ENCODE measurements at places on chromosomes 3 and 15. TPM values are rescaled to one million over a fixed set of nuclear protein-coding genes. Genes with fewer than 3 reads are reported as not detected.

Gene BMF
- 3.1 TPM for total RNA-seq

Gene SH3GL3
- total RNA-seq: not detected

- DNase-seq: no peak
- no peaks in the 10 kb centered on the region for H3K27me3 ChIP-seq
- H3K4me3 ChIP-seq: no peak overlapping the region
- peaks cover 13% of the 10 kb centered on the region for H3K4me1 ChIP-seq
- no peak overlapping the region for H3K27ac ChIP-seq
- no peaks in the 10 kb centered on the region for H3K36me3 ChIP-seq
Observed at GRCh38 chr3:177787279-177788041, 590.2 kb upstream of the TBL1XR1 start.

Gene FETUB
- not detected for total RNA-seq

DNA sequence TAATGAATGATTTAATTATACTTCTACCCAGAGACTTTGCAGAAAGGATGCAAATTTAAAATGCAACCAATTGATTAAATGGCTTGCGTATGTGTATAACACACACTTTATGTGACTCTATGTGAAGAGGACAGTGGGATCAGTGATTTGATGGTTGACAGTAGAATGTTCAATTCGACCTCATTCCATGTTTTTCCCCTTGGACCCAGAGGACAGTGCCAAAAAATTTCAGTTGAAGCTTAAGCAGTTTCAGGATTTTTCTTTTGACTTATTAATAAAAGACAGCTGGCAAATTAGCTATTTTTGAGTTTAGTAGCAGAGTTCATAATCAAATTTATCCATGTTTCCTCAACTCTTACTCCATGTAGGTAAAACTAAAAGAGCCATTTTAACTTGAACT is 742.4 kb upstream of the NR2F2 start:
- H3K36me3 ChIP-seq: no peaks in the 10 kb centered on the region
- no peaks in the 10 kb centered on the region for H3K27me3 ChIP-seq
- H3K4me3 ChIP-seq: no peak overlapping the region
